ENCODE measurements at places on chromosomes 2 and 18. TPM values are rescaled to one million over a fixed set of nuclear protein-coding genes. Genes with fewer than 3 reads are reported as not detected.

Gene SERPINB7
- total RNA-seq = not detected

Gene ERFE
- 2.4 TPM for total RNA-seq

Gene IL1F10
- not detected for total RNA-seq

Gene PID1
- total RNA-seq = 34.7 TPM

Gene NEU2
- total RNA-seq = not detected

Gene ATAD2B
- 3.0 TPM for total RNA-seq

Data from epithelial cell of alveolus of lung (primary cell).